Activated naive CD8-positive, alpha-beta T cell treated with anti-CD3 and anti-CD28 coated beads, Interleukin-2, amount 50 U/mL, for 16 hours (primary cell): ENCODE measurements at places on chromosomes 13 and 19.
A peak's percentile ranks its signal among the peaks of the same experiment; 100 is the strongest.

- DNase-seq = peak; percentile 59
Observed at GRCh38 chr13:73984949-73985691, 149.1 kb downstream of the KLF12 start.

GRCh38 chr19:13840305-13841085 is 36.4 kb upstream of the NANOS3 start:
- no peak for DNase-seq

- no peak for DNase-seq
Observed at GRCh38 chr13:36683701-36684100, 9.9 kb downstream of the SERTM1 start.

DNA sequence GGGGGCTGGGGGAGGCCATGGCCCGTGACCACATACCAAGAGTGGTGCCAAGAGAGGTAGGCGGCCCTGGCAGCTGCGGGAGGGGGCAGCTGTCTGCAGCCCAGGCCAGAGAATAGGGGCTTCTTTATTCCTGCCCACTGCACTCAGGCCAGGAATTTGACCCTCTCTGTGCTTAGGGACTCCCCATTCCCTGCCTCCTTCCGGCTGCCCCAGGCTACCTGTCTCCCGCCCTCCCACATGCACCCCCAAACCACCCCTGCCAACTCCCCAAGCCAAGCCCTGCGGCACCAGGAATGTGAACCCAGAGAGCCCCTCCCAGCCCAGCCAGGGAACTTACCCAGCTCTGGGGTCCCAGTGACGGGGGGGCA is 687 bp downstream of the PLEKHA4 start:
- no peak for DNase-seq

DNA sequence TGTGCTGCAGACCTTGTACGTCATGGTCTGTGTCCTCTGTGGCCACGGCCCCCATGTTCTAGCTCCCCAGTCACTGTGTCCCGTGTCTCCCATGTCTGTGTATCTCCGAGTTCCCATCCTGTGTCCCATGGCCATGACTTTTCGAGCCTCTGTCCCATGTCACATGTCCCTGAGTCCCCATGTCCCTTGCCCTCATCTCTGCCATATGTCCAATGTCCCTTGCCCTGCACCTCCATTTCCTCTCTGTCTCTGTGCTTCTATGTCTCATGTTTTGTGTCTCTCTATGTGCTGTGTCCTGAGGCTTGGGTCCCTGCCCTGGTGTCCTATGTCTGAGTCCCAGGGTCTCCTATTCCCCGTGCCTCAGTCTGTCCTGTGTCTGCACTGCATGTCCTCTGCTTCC is 2.0 kb downstream of the ATP4A start:
- DNase-seq = no peak

DNA sequence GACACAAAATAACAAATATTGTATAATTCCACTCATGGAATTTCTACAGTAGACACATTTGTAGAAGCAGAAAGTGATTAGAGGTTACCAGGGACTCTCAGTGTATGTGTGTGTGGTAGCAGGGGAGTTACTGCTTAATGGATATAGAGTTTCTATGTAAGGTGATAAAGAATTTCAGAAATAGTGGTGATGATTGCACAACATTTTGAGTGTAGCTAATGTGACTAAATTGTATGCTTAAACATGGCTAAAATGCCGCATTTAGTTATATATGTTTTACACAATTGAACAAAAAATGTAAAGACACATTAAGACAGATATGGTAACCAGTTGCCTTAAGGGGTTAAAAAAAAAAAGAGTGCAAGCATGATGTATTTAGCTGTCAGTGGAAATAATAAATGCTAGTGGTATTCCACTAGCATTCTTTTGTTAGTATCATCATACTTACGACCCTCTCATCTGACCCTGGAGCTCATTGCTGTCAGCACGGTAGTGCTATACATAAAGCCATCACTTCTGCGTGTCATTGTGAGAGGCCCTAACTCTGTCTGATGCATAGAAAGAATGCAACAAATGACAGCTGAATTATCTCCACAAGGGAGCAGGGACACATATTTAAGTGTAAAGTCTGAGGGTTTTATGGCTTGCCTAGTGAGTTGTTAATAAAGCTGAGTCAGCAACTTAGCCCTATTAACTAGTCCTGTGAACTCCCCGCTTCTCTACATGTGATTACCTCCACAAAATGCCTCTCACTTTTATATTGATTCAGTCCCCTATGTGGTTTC is 134.1 kb upstream of the RXFP2 start:
- no peak for DNase-seq

- DNase-seq = no peak
Observed at GRCh38 chr13:45718063-45718462, 15.9 kb downstream of the CBY2 start.

DNA sequence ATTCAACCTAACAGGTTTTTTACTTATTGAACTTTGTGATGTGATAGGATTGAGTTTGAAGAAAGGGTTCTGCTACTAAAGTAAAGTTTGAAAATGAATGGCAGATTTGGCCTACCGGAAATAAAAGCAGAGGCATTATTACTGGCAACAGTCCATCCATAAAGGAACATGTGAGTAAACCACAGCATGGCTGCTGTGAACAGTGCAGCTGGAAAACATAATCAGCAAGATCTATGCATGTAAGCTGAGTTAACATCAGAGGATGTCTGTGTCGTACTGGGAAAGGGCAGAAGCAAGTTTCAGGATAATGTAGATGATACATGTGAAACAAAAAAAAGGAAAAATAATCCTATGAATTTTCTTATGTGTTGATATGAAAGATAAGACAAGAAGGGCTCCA is 87.6 kb downstream of the CYSLTR2 start:
- DNase-seq = no peak

GRCh38 chr13:86601351-86601750 is 802.1 kb upstream of the SLITRK6 start:
- DNase-seq = no peak

DNA sequence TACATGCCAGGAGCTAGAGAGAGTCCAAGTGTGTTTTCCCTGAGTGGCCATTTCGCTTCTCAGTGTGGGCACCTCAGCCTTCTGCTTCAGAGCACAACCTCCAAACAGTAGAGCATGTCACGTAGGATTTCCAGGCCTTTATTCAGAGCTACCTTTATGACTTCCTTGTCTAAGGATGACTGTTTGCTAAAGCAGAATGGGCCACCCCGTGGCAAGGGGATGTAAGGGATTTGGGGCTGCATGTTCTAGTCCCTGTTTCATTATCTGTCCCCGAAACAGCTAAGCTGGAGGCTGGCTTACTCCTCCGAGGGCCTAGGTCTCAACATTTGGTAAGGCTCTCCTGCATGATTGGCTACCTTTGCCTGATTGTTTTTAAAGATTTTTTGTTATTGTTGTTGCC is 6.0 kb downstream of the RNASEH2B start:
- DNase-seq = no peak

GRCh38 chr19:54444737-54445136 is 4.3 kb upstream of the LENG8 start:
- no peak for DNase-seq

- no peak for DNase-seq
Observed at GRCh38 chr13:111789011-111789410, 277.9 kb upstream of the SOX1 start.

DNA sequence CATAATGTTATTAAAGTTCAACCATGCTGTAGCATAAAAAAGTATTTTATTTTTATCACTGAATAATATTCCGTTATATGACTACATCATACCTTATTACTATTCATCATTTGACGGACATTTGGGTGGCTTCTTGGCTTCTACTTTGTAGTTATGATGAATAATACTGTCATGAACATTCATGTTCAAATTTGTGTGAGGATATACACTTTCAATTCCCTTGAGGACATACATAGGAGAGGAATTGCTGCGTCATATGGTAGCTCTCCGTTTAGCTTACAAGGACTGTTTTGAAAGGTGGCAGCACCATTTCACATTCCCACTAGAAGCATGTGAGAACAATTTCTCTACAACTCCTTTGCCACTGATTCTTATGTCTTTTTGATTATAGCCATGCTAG is 910.8 kb upstream of the MIR17HG start:
- no peak for DNase-seq

GRCh38 chr13:77448689-77449088 is 86.8 kb upstream of the SCEL start:
- no peak for DNase-seq

- no peak for DNase-seq
Observed at GRCh38 chr13:41401366-41401765, 56.0 kb upstream of the RGCC start.

GRCh38 chr13:76438050-76438449 is 448.2 kb downstream of the KCTD12 start:
- no peak for DNase-seq

- DNase-seq = no peak
Observed at GRCh38 chr19:7224209-7224686, 70.0 kb downstream of the INSR start.

DNA sequence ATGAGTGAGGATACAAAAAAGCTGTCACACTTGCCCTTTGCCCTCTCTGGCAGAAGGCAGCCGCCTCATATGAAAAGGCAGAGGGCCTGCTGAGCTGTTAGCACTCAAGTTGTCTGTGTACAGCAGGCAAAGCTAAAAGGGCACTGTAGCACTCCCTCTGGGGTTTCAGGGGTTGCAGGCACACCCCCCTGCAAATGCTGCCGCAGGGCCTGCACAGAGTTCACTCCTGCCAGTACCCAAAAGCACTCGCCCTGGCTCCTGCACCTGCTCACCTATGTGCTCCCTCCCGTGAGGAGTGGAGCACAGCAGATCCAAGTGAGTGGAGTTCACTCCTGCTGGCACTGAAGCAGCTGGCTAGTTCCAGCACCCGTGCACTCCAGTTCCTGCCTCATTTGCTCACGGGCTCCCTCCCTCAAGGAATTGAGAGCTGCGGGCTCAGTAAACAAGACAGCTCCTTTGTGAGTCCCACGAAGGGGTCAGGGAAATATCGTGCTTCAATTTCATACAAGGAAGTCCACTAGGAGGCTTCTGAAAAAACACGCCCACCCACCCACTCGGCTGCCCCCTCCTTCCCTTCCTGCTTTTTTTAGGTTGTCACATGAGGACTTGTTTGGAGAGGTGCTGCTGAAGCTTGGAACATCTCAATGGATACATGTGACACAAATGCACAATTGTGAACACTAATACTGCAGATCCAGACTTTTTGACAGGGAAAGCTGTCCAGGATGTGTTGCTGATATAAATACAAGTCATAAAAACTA is 9.9 kb upstream of the RCBTB2 start:
- no peak for DNase-seq

DNA sequence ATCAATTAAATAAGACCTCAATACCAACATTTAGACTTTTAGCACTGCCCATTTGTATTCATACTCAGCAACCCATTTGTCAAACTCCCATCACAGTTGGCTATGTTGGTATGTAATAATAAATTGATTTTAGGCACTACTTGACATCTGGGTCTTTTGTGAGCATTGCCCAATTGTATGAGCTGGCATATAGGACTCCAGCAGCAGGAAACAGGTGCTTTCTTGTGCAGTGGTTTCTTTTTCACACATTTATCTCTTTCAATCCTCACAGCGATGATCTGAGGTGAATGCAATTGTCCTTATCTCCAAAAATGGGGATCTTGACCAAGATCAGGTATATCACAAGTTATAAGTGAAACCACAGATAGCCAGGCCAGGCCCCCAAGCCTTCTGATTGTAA is 96.9 kb upstream of the OXGR1 start:
- DNase-seq = no peak

GRCh38 chr19:46492841-46493235 is 2.8 kb downstream of the PNMA8B start:
- no peak for DNase-seq

DNA sequence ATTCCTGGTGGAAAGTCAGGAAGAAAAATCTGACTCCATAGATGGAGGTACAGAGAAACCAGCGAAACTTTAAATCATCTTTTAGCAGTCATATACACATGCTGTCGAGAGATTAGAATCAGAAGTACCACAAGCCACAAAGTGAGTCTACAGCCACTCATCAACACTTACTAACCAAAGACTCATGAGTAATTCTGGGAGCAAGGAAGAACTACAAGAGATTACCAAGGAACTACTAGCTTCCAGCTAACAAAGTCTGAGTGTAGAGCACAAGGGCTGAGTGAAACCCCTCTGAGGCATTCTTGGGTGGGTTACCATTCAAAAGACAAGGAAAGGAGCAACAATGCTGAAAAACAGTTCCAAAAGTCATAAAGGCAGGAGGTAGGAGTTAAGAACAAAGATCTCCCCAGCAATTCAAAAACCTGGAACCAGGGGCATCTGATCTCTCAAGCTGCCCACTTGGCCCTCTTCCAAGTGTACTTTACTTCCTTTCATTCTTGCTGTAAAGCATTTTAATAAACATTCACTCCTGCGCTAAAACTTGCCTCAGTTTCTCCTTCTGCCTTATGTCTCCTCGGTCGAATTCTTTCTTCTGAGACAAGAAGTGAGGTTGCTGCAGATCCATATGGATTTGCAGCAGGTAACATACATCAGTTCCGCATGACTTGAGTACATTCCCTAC is 13.0 kb downstream of the RBM26 start:
- no peak for DNase-seq
